ENCODE measurements at places on chromosomes 6 and 20.

- DNase-seq = peak; percentile 57
Observed at GRCh38 chr6:45898941-45899682, 116.5 kb downstream of the CLIC5 start.

- no peak for DNase-seq
Observed at GRCh38 chr6:87972279-87972678, 75.4 kb upstream of the SPACA1 start.

DNA sequence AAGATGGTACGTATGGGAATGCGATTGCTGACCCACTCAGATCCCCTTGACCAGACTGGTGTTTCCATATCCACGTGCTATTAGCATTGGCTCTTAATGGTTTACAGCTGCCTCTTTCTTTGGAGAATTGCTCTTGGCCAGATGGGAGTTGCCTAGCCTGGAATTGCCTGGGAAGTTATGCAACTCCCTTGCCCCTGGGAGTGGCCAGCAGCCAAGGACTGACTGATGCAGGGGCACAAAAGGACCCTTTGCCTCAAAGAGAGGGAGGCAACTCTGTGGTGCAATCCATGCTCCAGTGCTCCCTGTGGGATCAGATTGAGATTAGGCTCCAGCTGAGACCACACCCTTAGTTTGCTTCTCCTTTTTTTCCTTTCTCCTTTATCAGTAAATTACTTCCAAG, 203.5 kb upstream of the JAG1 start:
- no peak for DNase-seq

DNA sequence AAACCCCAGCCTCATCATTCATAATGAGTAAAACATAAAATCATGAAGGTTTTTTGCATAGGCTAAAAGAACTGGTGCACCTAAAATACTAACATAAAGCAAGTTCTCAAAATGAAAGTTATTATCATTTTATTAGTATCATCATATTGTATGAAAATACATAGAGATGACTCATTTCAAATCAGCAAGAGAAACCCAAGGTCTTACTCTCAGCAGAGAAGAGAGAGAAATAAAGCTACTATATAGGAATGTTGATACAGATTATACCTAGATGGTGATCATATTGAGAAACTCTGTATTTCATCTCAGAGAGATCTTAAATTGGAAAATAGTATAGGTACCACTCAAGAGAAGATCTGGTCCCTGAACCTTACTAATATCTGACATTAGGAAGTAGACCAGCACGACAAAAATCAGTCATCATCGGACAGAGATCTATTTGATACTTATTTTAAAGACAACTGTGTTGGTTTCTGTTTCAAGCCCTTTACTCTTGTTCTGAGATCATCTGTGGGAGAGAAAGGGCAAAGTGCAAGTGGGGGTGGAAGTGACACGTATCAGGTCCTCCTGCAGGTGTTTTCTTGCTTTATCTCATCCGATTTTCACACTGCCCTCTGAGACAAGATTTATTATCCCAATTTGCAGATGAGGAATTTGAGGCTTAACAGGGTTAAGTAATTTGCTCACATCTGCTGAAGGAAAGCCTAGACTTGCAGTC, 532.3 kb downstream of the MAFB start:
- no peak for DNase-seq
